ENCODE measurements at places on chromosomes 2 and 18.

- peak; percentile 76 for DNase-seq
Observed at GRCh38 chr18:23131693-23132319, 3.5 kb upstream of the CABLES1 start.

DNA sequence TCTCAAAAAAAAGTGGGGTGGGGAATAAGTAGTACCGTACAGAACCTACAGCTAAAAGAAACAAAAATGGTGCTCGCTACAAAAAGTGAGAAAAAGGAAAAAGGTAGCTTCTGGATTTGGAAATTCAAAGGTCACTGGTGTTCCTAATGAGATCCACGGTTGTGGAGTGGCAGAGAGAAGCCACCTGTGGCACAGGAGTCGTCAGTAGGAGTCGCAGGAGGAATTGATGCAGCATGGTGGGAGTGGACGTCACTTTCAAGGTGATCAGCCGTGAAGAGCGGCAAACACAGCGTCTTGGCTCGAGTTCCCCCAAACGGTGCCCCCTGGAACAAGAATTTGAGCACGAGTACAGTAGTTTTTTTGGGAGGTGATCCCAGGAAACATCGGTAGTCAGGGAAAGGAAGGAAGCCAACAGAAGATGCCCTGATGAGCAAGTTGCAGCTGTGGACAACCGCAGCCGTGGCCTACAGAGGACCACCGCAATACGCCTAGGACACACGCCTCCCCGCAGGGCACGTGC lies 1.4 kb upstream of the TTL start:
- peak; percentile 62 for DNase-seq

DNA sequence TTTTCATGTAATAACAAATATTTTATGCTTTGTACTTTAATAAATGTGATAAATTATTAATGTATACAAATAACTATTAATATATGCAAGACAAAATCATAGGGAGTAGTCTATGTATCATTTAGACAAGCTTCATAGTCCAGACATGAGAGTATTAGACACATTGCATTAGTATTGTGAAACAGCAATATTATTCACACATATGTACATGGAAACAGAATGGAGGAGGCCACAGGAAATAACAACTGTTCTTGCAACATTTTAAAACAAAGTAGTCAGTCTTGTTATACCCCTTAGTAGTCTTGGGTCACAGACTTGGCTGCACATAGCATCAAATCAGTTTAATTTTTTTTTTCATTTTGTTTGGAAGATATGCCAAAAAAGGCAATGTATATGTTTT lies 15.8 kb downstream of the DSC1 start:
- no peak for DNase-seq

GRCh38 chr2:194126418-194126817 lies 1530.6 kb upstream of the SLC39A10 start:
- no peak for DNase-seq

GRCh38 chr2:157327200-157327599 lies 1.6 kb upstream of the ERMN start:
- no peak for DNase-seq

DNA sequence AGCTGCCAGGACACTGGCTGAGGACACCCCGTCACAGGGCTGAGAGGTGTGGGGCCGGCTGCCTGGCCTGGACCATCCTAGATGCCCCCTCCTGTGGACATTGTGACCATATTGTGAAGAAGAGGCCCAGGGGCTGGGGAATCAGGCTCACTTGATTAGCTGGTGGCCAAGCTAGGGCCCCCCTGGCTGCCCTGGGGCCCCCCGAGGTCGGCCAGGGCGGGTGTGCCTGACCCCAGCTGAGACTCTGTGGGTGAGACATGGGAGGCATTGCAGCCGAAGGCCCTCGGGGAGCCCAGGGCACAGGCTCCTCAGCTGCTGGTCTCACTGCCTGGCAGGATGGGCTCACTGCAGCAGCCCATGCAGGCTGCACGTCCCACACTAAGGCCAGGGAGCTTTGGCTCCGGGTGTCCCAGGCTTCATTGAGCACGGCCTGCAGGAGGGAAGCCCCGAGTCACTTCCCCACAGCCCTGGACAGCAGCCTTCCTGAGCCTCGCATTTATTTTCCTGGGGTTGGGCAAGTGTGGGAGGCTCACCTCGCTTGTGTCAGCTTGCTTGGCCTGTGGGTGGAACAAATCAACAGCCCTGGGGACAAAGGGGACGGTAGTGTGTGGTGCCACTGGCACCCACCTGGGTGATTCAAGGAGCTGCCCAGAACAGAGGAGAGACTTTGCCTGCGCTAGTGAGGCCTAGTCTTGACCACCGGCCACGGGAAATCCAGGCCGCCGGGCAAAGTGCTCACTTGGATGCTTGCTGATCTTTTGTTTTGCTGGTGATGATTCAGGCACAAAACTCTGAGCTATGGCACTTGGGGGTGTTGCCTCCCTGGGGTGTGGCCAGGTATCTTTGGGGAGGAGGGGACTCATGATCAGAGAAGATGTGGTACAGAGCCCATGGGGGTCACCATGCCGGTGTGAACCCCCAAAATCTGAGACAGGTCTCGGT lies 1.3 kb downstream of the GAL3ST2 start:
- no peak for DNase-seq

GRCh38 chr18:22034276-22034675 lies 135.1 kb upstream of the GATA6 start:
- DNase-seq = no peak

DNA sequence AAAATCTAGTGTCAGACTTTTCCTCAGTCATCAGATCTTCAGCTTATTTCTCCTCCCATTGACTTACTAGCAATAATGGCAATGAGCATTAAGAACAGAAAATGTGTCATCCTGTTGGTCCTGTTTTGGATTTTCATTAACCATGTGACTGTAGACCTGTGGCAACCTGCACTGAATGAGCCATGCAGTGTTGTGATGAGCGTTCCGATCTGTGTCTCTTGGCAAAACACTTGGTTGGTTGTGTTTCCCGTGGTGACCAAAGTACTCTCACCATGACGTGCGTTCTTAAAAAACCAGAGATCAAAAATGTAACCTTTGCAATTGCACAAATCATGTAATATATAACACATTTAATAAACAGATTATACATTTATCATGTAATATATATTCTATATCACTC lies 138.6 kb downstream of the MAP3K20 start:
- DNase-seq = no peak

DNA sequence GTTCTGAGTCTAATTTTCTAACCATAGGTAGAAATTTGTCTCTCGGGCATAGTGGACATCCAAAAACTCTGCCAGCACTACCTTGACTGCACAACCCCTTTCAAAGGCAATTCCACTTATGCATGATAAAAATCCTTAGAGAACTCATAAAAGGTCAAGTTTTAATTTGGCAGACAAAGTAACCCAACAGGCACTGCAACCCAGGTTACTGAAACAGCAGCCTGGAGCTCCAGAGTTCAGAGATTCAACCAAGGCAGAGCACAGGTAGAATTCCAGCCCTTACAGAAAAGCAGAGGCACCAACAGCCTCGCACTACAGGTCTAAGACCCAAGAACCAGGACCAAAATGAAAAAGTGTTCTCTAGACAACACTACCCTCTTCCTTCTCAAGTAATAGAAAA lies 1.8 kb downstream of the DTNB start:
- no peak for DNase-seq

DNA sequence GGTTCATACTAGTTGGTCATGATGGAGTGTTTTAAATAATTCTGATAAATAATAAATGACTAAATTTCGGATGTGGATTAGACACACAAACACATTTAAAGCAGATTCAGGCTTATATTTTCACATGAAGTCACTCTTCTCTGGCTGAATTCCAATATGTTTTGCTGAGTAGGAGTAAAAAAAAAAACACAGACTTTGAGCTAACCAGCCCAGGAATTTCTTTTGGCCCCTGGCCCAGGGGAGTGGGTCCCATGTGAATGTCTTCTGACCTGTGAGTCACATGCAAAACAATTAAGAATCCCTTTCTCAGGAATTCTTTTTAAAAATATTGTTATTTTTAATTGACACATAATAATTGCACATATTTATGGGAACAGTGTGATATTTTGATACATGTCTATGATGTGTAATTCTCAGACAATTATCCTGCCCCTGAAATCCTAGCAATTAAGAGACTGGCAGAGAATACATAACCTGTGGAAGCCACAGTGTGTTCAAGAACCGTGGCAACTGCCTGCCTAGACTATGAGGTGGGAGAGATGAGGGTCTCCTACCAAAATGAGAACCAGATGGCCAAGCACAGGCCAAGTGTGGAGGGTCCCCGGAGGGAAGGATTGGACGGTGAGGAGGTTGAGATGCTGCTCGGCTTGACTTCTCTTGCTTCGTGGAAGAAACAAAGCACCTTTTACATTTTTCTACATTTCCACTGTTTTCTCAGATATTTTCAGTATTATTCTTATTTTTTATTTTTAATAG lies 236.4 kb downstream of the PIEZO2 start:
- no peak for DNase-seq

- DNase-seq = no peak
Observed at GRCh38 chr18:8073167-8073566, 506.1 kb downstream of the PTPRM start.

GRCh38 chr2:43127208-43127940 lies 99.0 kb downstream of the ZFP36L2 start:
- DNase-seq = peak; percentile 82

DNA sequence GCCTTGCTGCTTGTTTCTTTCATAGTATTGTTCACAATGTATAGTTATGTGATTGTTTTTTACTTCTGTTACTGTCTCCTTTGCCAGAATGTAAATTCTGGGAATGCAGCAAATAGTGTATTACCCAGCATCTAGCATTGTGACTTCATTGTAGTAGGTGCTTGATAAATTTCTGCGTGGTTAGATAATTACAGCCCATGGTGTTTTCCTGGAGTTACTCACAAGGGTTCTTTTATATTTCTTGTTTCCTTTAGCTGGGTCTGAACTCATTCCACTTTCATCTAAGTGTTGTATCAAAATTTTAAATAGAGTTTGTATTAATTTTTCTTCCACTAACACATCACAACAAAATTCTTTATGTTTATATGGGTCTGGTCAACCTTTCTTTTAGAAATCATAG lies 132.6 kb downstream of the MAP4K4 start:
- no peak for DNase-seq

GRCh38 chr2:237896956-237897355 lies 37.5 kb downstream of the RAMP1 start:
- DNase-seq = no peak

DNA sequence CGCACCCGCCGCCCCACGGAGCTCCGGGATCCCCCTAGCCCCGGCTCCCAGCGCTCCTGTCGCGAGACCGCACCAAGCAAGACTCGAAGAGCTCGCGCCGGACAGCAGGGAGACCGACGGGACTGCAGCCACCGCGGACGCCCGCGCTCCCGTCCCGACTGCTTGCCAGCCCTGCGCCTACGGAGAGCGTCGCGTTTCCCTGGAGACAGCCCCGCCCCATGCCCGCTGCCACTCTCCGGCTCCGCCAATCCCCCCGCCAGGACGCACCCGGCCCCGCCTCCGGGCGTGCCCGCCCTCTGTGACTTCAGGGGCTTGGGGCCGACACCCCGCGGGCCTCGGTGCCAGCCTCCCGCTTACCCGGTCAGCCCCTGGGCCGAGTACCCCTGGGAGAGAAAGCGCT lies at the start of gene ANKMY1:
Gene ANKMY1, minus strand, starts transcription at position 181 of the 400 bp plus-strand sequence. CDS start 653 bp downstream, outside the sequence.
- peak; percentile 86 for DNase-seq

GRCh38 chr2:150127346-150127990 lies 360.0 kb downstream of the RND3 start:
- no peak for DNase-seq

DNA sequence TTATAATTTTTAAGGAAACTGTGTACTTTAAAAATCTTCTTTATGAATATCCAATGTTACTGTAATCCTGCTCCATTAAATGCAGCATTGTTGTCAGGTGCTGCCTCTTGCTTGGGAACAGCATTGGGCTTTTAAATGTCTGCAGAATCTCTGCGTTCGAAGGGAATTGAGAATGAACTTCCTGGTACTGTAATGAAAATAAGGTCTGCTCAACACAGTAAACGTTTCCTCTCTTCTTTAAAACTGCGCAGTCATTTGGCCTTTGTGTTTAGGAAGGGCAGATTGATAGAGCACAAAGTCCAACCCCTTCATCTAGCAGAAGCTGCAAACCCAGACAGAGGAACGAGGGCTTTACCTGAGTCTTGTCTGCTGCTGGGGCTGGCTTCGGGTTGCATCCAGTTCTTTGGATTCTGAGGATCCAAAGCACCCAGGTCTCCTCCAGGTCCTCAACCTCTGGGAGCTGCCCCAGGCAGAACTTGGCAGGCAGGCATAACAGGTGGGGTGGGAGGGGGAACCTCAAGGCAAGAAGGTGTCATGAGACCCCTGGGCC lies 104.5 kb downstream of the UGGT1 start:
- no peak for DNase-seq
